ENCODE measurements at places on chromosomes 16 and 17. TPM values are rescaled to one million over a fixed set of nuclear protein-coding genes. Genes with fewer than 3 reads are reported as not detected.
A peak's percentile ranks its signal among the peaks of the same experiment; 100 is the strongest.

GRCh38 chr16:9469512-9469911 lies 378.1 kb downstream of the HAPSTR1 start:
- no peak for ATAC-seq

- no peak for ATAC-seq
Measured at GRCh38 chr16:7731141-7731540, 398.5 kb downstream of the RBFOX1 start.

- no peak for ATAC-seq
Measured at GRCh38 chr16:57426356-57426755, 20.8 kb downstream of the CIAPIN1 start.

DNA sequence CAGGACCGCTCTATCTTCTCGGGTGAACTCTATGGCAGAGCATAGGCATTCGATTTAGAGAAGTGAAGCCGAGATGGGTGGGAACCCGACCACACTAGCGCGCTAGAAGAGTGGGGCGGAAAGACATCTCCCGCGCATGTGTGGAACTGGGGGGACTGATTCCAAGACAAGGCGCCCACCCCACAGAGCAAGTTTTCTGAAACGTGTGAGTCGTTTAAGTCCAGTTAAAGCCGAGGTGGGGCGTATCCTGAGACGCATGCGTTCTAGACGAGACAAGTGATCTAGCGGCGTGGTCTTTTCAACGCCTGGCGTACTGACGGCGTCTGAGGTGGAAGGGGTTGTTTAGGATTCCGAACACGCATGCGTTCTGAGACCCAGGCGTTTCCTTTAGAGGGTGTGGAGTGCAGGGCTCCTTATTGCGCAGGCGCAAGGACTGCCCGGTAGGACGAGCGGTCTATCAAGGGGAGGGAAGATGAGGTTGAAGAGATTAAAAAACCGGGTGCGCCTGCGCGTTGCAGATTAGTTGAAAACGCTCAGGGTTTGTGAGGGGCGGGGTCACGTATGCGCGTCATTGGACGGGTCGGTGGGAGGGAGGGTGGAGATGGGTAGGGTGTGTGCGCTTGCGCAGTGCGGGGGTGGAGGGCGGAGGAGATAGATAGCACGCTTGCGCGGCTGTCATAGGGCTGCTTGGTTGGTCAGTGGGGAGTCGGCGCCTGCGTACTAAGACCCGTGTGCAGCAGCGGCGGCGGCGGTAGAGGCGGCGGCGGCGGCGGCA lies at the start of gene EIF5A:
EIF5A (plus strand) TSS at position 718 of the 775 bp plus-strand sequence. CDS start 2,008 bp downstream, outside the sequence.
- ATAC-seq: peak; percentile 79

DNA sequence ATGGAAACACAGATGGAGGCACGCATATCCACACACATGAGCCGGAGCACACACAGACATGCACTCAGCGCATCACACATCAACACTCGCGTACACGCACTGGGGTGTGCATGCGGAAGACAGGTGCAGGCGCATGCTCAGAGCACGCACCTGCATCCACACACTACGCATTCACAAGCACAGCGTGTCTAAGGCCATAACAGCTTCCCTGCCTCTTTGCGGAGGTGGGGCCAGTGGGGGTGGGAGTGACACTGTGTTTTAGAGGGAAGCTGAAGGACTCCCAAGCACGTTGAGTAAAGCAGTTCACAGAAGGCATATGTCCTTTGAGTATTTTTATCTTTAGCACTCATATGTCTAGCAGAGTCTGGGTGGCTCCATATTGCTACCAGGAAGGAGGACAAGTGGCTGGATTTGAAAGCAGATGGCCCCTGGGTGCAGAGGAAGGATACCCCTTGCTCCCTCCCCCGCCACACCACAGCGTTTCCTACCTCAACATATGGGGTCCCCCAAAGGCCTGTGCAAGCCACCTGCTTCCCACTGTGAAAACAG lies 68.6 kb upstream of the TOB1 start:
- ATAC-seq: no peak

The KRTAP4-7 gene
- not detected for total RNA-seq

The MT4 gene
- not detected for total RNA-seq

The SLC46A1 gene
- 2.5 TPM for total RNA-seq

The EPN3 gene
- not detected for total RNA-seq

The MT1M gene
- total RNA-seq: not detected
